ENCODE measurements at places on chromosomes 7 and 10.

- peak; percentile 68 for DNase-seq
Observed at GRCh38 chr7:134420424-134421125, 38.3 kb downstream of the AKR1B1 start.

DNA sequence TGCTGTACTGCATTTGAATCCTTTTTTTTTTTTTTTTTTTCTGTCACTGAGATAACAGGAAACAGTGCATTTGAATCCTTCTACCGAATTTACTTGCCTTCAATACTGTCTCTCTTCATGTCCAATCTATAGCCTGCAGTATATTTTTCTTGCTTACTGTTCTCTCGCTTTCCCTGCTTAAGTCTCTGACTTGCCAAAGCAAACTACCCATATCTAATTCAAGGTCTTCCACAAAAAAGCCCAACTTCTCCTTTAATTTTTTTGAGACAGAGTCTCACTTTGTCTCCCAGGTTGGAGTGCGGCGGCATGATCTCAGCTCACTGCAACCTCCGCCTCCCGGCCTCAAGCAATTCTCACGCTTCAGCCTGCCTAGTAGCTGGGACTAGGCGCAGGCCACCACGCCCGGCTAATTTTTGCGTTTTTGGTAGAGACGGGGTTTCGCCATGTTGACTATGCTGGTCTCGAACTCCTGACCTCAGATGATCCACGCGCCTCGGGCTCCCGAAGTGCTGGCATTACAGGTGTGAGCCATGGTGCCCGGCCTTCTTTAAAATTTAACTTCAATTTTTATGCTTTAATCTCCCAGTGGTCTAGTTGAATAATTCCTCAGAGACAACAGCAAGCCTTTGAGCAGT is 882 bp downstream of the PDCD11 start:
- peak; percentile 31 for DNase-seq

DNA sequence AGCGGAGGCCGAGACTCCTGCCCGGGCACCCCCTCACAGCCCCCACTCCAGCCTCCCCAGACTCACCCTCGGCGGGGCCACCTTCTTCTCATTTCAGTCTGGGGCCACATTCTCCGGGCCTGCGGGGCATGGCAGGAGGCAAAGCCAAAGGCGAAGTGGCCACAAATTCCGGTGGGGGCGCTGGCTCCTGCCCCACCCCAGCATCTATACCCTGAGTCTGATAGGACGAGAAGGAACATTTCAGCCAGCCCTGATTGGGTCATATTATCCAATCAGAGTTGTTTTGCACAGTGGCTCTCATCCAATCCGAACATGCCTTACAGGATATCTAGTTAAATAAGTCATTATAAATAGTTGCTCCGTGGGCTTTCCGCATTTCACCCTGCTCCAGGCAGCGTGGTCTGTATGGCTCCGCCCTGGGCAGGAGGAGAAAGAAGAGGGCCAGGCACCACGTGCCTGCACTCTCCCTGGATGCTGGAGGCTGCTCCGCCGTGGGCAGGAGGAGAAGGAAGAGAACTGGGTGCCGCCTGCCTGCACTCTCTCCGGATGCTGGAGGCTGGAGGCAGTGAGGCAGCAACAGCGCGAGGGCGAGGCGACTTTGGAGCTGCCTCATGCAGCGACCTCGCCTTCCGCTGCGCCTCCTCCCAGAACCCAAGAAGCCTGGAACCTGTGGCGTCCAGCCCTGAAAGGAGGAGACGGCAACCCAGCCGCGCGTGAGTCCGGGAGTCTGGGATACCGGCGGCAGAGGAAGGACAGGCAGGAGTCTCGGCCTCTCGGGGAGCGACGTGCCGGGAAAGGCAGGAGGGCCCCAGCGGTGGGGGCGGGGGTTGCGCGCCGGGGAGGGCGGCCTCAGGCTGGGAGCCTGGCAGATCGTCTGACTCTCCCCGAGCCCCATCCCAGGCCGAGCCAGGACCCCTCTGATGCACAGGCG is 162.9 kb downstream of the ZNF33B start:
- peak; percentile 79 for DNase-seq

DNA sequence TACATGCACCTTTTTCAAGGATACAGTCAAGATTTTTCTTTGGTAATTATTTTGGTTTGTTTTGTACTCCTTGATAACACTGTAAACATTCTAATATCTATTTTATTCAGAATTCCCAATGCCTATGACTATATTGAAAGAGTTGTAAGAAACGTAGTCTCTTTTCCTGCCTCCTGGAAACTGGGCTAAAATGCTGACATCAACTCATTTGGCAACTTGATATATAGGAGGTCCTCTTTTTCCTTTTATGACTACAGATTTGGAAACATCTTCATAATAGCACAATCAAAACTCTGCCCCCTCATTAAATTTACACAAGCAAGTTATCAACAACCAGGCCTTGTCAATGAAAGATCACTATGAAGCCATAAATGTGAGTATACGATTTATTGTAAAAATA is 422.3 kb upstream of the PCDH15 start:
- no peak for DNase-seq

GRCh38 chr10:131450216-131450765 is 138.8 kb upstream of the TCERG1L start:
- DNase-seq, result no peak

- DNase-seq, result peak; percentile 55
Observed at GRCh38 chr7:82481499-82482097, 38.0 kb upstream of the CACNA2D1 start.

GRCh38 chr7:101315336-101315735 is 6.3 kb downstream of the IFT22 start:
- peak; percentile 55 for DNase-seq

DNA sequence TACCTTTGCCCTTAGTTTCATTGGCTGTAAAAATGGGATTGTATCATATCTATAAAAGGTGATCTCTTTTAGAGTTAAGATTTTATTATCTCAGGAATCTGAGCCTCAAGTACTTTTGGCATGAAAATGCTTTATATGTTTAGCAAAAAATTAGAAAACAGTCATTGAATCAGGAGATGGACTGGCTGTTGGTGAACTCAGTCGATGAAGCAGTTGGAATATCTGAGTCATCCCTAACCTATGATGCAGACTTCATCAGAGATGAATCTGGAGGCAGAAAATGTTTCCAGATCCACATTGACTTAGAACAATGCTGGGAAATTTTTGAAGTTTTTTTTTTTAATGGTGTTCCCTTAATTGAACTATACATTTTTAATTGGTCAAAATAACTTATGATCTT is 228.5 kb downstream of the SLC25A13 start:
- peak; percentile 82 for DNase-seq

- peak; percentile 63 for DNase-seq
Observed at GRCh38 chr7:19491821-19492452, 216.9 kb downstream of the POLR1F start.

DNA sequence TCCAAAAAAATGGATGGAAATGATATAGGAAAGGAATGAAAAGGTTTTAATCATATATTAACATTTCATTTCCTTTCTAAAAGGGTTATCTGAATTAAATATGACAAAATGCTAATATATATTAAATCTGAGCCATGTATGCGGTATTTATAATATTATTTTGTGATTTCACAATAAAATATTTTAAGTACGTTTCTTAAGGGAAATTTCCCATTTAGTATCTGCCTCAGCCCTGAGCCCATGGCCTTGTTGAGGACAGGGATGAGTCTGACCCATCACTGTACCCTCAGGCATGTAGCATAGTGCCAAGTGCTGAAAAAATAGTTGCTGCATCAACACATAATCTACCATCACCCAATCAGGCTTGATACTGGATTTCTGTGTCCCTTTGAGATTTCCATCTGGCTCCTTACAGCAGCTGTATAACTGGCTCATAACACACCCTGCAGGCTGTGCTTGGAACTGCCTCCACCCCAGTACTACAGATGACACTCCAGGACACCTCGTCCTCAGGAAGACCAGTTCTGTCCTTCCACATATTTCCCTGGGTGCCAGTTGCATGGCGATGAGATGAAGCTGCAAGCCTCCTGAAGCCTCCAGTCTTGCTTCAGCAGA is 59.4 kb upstream of the ASAH2 start:
- DNase-seq, result peak; percentile 55

GRCh38 chr7:2261611-2262010 is 19.6 kb downstream of the NUDT1 start:
- DNase-seq, result no peak

DNA sequence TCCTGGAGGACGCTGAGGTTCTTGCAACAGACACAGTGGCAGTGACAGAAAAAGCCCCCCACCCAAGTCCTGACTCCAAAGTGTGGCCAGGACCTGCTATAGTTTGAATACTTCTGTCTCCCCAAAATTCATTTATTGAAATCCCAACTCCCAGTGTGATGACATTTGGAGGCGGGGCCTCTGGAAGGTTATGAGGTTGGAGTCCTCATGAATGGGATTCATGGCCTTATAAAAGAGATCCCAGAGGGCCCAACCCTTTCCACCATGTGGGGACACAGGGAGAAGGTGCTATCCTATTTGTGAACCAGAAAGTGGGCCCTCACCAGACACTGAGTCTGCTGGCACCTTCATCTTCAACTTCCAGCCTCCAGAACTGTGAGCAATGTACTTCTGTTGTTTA is 18.3 kb downstream of the ANXA11 start:
- DNase-seq, result no peak

DNA sequence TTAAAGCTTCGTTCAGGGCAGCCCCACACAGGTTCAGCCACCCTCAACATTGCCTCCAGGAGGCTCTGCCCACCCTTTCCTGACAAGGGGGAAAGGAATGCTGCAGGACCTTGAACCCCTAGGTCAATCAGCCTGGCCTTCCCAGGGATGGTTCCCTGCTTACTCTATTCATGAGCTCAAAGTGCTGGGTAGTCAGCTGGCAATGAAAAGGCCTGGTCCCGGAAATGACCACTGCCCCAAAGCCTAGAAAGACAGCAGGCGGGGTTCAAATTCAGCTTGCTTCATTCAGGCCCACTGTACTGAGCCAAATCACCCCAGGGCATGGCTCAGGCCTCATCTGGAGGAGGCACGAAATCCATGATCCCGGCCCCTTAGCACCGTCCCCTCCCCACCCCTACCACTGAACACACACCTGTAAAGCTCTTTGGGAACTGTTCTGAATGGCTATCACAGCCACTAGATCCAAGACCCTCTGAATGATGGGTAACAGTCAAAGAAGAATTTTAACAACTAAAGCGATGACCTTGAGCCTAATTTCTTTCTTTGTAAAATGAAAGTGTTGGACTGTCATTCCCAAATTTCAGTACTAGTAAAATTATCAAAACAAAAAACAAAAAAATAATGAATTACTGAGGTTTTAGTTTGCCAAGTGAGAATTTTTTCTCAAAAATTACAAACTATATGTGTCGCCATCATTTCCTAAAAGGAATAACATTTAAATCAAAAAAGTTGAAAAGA is 1.0 kb downstream of the URGCP start:
- DNase-seq, result peak; percentile 88

DNA sequence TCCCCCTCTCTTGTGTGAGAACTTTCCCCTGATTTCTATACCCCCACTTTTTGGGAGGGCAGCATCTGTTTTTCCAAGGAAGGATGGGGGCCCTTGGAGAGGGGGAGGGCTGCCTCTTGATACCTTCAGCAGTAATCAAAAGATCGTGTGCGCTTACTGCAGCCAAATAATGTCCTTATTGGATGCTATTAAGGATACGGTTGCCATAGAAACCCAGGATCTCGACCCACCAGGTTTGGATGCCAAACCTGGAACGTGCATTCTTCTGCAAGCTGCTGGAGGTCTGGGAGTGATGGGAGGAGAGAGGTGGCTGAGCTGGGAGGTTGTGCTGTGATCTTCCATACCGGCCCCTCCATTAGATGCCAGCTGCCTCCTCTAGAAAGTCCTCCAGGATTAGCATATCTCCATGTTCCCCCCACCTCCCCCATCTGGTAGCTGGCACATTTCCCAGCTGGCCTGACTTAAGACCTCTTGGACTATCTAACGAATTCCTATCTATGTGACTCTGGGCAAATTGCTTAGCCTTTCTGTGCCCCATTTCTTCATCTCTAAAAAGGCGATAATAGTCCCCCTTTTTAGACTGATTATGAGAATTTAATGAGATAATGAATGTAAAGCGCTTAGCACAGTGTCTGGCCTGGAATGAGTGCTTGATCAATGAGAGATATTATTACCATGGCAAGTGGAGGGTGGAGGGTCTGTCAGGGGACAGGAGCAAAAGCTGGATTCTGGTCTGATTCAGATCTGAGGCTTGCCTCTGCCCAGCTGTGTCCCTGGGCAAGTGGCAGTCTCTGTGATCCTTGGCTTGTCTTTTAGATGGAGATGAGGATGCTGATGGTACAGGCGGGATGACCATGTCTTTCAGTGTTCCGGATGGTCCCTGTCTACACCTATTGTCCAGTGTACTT is 78.5 kb upstream of the PCBD1 start:
- DNase-seq, result no peak

DNA sequence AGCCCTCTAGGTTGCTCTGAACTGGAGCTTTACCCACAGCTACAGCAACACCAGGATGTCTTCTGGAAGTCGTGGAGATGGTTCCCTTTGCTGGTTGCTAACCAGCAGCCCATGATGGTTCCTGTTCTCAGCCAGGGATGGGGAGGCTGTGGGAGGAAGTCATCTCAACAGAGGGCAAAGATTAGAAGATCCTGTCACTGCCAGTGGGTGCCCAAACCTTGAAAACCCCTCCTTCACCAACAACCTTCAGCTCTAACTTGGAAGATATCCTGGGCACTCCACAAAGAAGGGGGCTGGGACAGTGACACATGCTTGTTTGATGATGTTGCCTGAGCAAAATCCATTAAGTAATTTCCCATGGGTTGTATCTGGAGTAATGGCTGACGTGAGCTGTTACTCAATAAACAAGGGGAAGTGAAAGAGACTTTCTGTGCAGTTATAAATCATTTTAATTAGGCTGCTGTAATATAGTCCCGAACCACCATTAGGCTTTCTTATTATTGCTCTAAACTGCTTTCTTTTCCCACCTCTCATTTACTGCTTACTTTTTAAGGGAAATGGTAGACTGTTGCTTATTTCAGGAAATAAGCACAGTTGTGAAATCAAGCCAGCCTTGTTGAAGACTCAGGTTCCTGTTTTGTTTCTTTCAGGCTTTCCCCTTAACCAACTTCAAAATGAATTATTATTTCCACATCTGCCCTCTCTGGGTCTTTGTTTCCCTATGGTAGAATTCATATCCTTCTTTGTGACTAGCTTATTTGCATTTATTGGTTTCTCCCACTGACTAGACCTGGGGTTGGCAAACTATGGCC is 124.8 kb downstream of the PPP1R17 start:
- DNase-seq, result peak; percentile 77

Data from ELR (cell line).